ENCODE measurements at places on chromosomes 7 and 10.

DNA sequence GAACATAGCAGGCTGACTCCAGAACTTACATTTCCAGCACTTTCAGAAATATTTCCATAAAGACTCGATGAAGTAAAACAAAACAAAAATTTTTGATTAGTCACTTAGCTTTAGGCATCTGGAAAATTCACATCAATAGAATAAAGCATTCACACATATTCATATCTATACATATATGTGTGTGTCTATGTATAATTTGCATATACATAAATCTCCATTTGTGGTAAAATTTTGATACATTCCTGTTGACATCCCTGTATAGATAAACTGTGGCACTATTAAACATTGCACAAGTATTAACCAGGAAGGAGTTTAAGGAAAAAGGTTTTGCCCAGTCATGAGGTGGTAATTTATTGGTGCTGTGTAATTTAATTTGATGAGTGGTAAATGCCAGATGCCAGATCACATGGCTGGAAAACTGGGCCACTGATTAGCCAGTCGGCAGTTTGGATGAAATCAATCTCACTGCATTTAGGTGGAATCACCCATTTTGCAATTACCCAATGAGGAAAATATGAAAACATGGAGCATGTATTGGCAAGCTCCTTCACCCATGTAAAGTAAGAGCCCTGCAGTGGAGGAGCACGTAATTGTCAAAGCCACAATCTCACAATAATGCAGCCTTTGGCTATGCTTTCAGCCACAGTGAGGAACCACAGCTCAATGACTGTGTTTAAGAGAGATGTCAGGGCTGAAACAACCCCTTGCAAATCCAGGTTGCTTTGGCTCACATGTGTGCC is 294.6 kb downstream of the RNLS start:
- DNase-seq, result no peak

DNA sequence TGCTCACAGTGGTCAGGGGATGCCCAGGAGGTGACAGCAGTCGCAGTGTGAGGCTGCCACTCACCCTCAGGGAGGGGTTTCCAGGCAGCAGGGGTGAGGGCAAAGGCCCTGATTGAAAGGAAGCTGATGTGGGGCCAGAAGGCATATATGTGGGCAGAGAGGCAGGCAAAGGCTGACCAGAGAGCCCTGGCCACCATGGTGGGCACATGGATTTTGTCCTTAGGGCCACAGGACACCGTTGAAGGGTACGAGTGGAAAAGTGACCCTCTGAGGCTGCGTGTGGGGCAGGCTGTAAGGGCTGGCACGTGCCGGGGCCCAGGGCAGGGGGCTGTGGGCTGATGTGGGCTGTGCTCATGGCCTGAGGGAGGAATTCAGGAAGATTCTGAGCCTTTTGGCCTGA is 57.5 kb upstream of the ZNF32 start:
- no peak for DNase-seq

- no peak for DNase-seq
Measured at GRCh38 chr7:39910108-39910869, 39.8 kb upstream of the CDK13 start.

DNA sequence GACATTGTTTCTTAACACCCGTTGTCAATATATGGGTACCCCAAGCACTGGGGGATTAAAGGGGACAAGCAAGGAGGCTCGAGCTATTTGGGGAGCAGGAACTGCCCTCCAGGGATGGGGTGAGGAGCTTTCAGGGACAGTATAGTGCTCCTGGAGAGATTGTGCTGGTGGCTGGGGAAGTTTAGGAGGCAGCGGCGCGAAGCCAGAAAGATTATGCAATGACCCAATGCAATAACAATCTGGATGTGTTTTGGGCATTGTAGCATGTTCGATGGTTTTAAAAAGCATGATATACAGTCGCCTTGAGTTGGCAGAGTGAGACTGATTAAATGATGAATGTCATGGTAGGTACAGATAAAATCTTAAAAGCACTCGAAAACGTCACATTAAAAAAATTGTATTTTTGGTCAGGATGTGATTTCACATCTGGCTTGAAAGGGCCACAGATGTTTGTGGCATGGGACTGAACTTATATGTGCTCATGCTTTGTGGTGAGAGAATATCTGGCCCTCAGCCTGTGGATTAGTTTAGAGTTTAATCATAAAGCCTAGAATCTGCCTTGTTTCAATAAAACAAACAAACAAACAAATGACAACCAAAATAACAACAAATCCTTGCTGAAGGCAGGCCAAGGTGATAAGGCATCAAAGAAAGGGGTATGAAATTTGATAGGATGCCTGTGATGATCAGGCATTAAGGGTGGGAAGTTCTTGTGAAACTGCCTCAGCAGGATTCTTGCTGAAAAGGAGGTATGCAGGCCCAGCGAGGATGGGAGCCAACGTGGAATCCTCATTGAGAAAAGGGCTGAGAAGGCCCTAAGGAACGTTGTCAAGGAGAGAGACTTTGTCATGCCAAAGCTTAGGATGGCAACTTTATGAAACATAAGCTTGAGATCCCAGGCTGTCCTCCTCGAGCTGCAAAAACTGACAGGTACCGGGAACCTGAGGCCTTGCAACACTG is 417.1 kb upstream of the KLF6 start:
- no peak for DNase-seq

DNA sequence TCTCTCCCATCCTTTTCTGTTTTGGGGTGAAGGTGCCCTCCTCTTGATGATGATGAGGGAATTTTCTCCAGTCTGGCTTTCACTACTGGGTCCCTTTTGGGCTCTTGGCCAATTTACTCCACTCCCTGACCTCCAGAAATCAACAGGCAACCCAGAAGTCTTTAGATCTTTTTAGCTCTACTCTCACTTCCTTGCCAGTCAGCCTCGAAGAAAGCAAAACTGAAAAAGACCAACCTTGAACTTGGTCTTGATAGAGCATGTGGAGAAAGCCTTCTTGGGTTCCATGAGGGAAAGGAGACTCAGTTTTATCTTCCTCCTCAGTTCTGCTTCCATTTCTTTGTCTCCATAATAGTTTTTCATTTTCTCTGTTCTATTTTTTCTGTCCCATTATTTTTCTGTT is 91.4 kb upstream of the NPVF start:
- DNase-seq, result no peak

GRCh38 chr7:646487-646886 is 80.0 kb upstream of the DNAAF5 start:
- DNase-seq, result no peak

DNA sequence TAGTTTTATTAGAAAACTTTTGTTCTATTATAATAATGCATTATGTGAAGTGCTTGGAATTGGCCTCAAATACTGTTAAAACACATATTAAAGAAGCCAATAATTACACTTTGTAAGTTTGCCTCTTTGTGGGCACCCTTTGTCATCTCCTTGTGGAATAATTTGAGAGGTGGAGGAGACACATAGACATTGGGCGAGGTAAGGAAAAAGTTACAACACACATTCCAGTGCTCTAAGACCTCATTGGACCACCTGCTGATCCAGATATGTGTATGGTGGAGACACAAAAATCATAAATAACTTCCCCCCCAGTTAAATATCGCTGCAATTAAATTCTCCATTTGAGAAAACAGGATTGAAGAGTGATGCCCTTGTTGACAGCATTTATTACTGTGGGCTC is 511.8 kb downstream of the GFRA1 start:
- no peak for DNase-seq

DNA sequence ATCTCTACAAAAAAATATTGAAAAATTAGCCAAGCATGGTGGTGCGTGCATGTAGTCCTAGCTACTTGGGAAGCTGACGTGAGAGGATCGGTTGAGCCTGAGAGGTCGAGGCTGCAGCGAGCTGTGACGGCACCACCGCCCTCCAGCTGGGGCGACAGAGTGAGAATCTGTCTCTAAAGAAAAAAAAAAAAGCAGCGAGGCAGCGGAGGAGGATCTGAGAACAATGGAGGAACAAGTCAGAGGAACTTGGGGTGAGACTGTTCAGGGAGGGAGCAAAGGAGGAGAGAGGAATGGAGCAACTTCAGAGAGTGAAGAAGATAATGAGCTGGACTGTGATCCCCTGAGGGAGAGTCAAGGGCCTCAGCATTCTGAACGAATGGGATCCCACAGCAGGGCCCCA is 85.4 kb downstream of the MKX start:
- no peak for DNase-seq
